Body of pancreas (tissue), 4 donors: ENCODE measurements at places on chromosomes 2 and 18. TPM values are rescaled to one million over a fixed set of nuclear protein-coding genes. Genes with fewer than 3 reads are reported as not detected.

The ATP8B1 gene
- total RNA-seq = 18.5 TPM

The SYT4 gene
- 3.6 TPM for total RNA-seq

The CAB39 gene
- 32.3 TPM for total RNA-seq

The CHCHD5 gene
- total RNA-seq = 23.6 TPM

The AGXT gene
- total RNA-seq = 1.6 TPM

The EFHD1 gene
- total RNA-seq = 4.4 TPM

The SERPINB12 gene
- not detected for total RNA-seq
